ENCODE measurements at places on chromosomes 1 and 21. TPM values are rescaled to one million over a fixed set of nuclear protein-coding genes. Genes with fewer than 3 reads are reported as not detected.

Gene S100A8
- 1.3 TPM for total RNA-seq

Gene KRTAP8-1
- total RNA-seq, result not detected

DNA sequence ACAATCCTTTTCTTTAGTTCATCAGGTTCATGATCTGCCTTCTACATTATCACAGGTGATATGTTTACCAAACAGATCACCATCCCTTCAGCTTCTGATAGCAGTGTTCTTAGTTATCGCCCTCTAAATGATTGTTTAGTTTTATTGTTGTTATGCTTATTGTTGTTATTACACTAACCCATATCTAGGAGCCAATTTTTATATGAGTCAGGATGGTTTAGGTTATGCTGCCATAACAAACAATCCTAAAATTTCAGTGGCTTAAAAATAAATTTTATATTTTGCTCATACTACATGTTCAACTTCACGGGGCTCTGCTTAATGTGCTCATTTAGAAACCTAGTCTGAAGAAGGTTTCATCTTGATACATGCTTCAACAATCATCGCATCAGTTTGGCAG is 4.4 kb upstream of the JUN start:
- no peak for DNase-seq

Gene ADAMTS1
- total RNA-seq, result 0.56 TPM
